Activated CD8-positive, alpha-beta memory T cell treated with anti-CD3 and anti-CD28 coated beads, Interleukin-2, amount 50 U/mL, for 4 hours (primary cell): ENCODE measurements at places on chromosomes 12 and 14.
A peak's percentile ranks its signal among the peaks of the same experiment; 100 is the strongest.

- no peak for DNase-seq
These were observed 231.8 kb downstream of the CRADD start for GRCh38 chr12:93908846-93909567.

- DNase-seq, result no peak
These were observed 1472.8 kb downstream of the AACS start for GRCh38 chr12:126537961-126538530.

GRCh38 chr12:78181544-78182162 lies 351.0 kb downstream of the NAV3 start:
- DNase-seq, result no peak

- DNase-seq, result no peak
These were observed 10.0 kb upstream of the FAM181A start for GRCh38 chr14:93917141-93917540.

- DNase-seq, result peak; percentile 78
These were observed 5.8 kb downstream of the TMEM253 start for GRCh38 chr14:21106498-21107282.

DNA sequence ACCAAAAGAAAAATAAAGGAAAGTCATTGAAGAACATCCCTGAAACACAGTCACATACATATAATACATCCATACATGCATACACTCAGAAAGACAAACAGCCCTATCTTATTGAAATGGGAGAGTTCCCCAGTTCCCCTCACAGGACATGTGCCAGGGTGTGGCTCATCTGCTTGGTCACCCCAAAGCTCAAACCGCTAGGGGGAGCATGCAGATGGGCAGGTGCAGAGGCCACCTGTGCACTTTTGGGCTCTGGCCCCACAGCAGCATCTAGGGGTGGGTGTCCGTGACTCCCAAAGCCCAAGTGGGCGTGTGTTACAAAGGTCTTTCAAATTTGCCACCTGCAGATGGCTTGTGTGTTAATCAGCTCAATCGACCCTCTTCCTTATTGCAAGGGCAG lies 75.2 kb downstream of the CMAS start:
- DNase-seq, result no peak

GRCh38 chr12:11607313-11608081 lies 42.0 kb upstream of the ETV6 start:
- DNase-seq, result no peak

DNA sequence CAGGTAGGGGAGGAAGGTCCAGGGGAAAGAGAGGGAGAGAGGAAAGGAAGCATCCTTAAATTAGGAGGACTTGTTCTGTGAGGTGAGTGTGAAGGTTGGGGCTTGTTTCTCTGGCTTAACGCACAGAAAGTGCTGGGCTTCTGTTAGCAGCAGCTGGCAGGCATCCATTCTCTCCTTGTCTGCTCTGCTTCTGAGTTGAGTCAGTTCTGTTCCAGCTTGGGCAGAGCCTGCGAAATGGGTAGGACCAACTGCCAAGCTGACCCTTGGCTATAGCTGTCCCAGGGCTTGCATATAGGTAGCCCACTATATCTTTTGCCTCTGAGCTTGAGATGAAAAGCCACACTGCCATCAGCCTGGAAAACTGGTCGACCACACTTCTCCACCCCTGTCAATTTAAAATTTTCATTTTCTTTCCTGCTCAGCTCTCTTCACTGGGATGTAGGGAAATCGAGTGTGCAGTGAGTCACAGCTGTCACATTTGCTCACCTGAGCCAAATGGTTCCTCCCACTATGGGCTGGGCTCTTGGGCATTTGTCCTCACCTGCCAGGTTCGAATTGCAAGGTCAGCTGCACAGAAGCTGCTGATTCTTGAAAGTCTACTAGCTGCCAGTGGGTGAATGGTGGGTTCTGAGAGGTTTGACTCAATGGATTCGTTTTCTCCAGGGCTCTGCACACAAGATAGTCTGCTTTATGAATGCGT lies 256.4 kb upstream of the PWP1 start:
- DNase-seq, result no peak

DNA sequence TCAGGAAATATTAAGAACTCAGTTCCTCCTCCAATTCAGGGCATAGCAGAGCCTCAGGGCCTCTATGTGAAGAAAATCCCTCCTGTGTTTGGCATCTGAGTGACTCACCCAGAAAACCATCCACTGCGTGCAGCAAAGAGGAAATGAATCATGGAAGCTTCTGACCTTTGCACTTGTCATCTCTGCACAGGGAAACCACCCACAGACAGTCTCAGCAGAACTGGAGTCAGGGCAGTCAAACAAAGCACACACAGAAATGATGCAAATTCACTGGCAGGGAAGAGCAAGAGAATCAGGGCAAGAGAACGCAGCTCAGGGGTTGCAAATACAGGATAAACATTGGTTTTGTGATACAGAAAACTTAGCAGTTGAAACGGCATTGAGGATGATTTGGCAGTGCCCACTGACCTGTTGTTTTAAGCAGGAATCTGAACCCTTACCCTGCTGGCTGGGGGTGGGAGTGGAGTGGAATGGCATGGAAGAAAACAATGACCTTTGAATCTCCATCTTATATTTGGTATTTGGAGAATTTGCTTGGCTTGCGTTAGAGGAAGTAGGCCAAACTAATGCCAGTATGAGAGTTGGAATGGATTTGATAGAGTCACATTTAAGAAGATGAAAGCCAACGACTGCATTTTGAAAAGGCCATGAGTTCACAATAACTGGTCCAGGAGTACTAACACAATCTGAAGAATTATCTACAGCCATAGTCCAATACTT lies 53.5 kb downstream of the PHLDA1 start:
- peak; percentile 66 for DNase-seq

GRCh38 chr14:29637411-29637810 lies 290.2 kb downstream of the PRKD1 start:
- no peak for DNase-seq

GRCh38 chr12:10289005-10289754 lies 18.5 kb upstream of the KLRD1 start:
- no peak for DNase-seq

DNA sequence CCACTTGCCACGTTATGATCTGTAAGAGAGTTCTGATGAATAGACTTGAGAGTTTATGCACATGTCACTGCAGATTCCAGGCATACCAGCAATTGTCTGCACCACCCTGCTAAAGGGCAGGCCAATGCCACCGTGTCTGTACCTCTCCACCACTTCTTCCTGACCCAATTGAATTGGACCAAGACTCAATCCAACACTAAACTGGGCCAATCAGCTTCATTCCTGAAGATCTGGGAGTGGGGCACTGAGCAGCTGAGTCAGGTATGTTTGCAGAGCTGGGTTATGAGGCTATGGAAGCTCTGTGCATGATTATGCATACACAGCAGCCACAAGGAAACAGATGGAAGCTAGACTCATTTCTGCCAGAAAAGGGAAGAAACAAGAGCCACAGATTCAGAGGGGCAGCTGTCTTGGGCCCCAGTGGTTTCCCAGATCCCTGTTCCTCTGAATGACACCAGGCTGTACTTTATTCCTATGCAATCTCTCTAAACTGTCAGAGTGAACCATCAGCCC lies 28.0 kb downstream of the DAO start:
- DNase-seq, result no peak

DNA sequence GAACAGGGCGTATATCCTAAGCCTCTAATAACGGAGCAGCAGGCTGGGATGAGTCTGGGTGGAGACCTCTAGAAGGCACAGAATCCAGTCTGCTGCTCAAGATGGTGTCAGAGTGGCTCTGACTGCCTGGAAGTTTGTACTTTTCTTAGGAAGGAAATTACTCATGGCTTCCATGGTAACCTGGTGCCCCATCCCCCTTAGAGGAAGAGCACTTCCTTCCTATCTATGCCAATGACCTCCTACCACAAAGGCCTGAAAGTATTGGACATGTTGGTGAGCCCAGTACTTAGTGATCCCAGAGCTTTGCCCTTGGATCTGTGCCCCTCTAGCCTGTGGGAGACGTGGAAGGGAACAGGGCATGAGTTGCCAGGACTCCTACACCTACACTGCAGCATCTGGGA lies 1.5 kb downstream of the BATF start:
- DNase-seq, result no peak

DNA sequence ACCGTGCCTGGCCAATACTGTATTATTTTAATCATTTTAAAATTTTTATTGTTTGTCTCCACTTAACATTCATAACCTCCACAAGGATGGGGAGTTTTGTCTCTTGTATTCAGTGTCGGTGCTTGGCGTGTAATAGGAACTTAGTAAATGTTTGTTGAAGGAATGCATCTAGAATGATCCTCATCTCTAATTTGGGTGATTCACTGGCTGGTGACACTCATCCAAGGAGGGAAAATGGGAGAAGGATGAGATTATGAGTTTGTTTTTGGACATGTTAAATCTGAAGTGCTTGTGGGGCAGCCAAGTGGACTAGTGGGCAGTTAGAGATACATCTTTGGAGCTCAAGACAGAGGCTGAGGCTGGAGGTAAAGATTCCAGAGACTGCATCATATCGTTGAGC lies 5.1 kb downstream of the KLC1 start:
- DNase-seq, result no peak

- DNase-seq, result no peak
These were observed 6.7 kb upstream of the SLC15A4 start for GRCh38 chr12:128830505-128830893.

DNA sequence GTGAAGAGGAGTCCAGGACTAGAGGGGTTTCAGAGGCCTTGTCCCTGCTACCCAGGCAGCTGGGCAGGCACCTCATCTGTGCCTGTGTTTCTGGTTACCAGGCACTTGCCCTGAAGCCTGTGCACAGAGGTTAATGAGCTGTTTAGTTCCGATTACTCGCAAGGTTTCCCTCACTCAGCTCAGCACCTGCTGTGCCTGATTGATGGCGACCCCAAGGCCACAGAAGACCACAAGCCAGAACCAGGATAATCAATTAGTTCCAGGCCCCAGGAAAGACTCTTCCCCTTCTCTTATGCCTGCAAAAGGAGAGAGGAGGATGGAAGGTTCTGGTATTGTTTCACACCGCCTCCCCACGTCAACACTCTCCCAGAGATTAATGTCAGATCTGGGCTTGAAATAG lies 88.8 kb upstream of the NOS1 start:
- DNase-seq, result no peak

DNA sequence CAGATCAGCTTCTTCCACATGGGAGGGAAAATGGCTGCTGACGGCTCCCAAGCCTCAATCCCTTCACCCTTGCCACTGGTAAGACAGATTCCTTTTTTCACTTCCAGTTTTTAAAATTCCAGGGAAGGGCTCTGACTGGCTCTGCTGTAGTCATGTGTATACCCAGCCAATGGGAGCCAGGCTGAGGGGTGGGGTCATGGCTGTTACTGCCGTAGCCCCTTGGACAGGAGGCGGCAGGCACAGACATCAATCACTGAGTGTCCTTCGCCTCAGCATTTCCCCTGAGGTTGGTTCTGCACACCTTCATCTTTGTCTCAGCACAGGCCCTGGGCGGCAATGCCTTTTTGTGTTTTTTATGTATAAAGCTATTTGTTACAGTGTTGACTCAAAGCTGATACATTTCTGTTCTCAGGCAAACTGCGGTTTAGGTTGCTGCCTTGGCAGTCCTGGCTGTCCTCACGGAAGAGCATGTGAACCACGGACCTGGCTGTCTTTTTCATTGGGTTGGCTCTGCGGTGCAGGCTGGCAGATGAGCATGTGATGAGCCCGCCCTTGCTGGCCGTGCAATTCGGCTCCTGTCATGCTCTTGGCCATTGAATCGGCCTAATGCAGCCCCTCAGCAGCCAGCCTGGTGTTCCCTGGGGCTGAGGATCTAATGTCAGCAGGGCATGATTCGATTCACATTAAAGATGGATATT lies 74.3 kb downstream of the PPM1A start:
- DNase-seq, result no peak

- no peak for DNase-seq
These were observed 42.2 kb downstream of the KCNA5 start for GRCh38 chr12:5085896-5086295.

DNA sequence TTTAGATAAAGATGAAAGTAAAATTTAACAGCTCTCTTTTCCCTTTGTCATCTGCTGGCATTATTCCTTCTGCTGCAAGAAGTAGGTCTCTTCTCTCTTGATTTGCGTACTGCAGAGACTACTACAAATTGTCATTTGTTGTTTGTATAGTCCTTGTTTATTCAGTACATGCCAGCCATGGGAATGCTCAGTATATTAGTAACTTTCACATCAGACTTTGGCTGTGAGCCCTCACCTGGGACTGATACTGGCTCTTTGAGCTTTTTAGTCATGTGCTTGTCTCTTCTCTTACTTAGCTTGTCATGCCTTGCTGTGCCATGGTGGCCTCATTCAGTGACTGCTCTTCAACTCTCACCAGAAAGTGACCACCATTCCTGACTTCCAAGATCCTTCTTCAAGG lies 169.8 kb downstream of the PRKCH start:
- no peak for DNase-seq

- no peak for DNase-seq
These were observed 2.4 kb downstream of the CEP83 start for GRCh38 chr12:94457311-94457710.

- peak; percentile 68 for DNase-seq
These were observed at the start of gene CLIP1 for GRCh38 chr12:122421821-122422729. Gene CLIP1, minus strand, starts transcription at chr12:122422669. Its CDS starts 42,217 bp downstream, at chr12:122380452.

DNA sequence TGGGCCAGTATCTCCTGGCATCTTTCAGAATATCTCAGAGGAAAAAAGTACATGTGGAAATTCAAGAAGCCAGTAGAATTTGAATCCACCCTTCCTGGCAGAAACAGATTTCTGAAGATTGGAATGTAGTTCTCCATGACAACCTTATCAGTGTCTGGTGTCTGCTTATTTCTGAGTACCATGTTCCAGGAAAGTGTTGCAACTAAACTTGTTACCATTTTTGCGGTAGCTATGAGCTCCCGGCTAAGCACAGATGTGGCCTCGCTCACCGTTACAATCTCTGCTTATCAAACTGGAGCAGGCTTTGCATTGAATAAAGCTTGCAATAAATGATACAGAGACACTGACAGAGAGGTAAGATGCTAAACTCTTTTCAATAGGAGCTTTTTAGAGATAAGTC lies 13.0 kb upstream of the ITPR2 start:
- no peak for DNase-seq

GRCh38 chr14:69097974-69098373 lies 54.9 kb downstream of the DCAF5 start:
- DNase-seq, result no peak

- DNase-seq, result no peak
These were observed 155.8 kb upstream of the FOXN3 start for GRCh38 chr14:89572596-89573398.

- peak; percentile 30 for DNase-seq
These were observed 2.2 kb downstream of the CDK2AP1 start for GRCh38 chr12:123269395-123269892.

GRCh38 chr12:20527417-20528163 lies 159.3 kb downstream of the PDE3A start:
- no peak for DNase-seq

- DNase-seq, result no peak
These were observed 86.5 kb downstream of the CRACR2A start for GRCh38 chr12:3666441-3666840.

- no peak for DNase-seq
These were observed 12.2 kb downstream of the KLC1 start for GRCh38 chr14:103641161-103641560.
